ENCODE measurements at places on chromosomes 3 and 15.

DNA sequence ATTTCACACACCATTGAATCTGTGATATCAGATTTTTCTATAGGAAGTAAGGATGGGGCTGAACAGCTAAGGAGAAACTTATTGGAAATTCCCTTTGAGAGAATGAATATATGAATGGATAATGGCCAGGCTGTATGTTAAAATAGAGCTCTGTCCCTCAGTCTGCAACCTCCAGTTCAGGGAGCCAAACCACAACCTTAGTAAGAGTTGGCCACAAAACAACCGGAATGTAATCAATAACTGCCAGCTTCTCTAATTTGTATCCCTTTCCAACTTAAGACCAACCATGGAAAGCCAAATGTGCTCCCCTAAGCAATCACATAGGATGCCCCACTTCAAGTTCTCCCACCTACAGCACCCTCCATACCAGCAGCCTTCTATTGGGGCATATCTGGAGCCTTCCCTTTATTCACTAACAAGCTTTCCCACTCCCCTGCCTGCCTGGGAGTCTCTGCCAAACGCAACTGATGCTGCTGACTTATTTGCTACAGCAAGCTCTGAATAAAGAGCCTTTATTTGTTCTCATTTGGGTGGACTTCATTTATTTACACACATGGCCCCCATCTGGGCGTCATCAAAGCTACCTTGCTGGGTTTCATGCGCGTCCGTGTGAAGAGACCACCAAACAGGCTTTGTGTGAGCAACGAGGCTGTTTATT, 75.4 kb upstream of the LARS2 start:
- DNase-seq = no peak

DNA sequence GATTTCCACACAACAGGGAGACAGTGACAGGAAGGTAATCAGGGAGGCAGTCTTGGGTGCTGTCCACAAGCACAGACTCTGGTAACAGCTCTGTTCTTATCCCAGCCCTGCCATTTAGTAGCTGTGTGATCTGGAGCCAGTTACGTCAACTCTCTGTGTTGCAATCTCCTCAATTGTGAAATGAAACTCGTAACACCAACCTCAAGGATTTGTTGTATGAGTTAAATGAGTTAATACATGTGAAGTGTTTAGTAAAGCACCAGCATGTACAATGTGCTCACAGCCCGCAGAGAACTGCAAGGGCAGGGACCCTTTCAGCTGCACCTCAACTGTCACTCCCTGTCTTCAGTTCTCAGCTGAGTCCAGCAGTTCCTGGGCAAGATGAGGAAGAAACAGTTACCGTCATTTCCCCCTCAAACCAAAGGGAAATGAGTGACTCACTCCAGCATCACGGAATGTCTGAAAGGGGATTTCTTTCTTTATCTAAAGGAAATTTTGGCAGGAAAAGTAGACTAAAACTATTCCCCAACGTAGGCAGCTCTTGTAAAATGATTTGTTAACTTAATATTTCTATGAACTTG, 39.9 kb upstream of the MB21D2 start:
- peak; percentile 14 for DNase-seq

GRCh38 chr3:136959599-136959998, 1.8 kb downstream of the IL20RB start:
- no peak for DNase-seq

DNA sequence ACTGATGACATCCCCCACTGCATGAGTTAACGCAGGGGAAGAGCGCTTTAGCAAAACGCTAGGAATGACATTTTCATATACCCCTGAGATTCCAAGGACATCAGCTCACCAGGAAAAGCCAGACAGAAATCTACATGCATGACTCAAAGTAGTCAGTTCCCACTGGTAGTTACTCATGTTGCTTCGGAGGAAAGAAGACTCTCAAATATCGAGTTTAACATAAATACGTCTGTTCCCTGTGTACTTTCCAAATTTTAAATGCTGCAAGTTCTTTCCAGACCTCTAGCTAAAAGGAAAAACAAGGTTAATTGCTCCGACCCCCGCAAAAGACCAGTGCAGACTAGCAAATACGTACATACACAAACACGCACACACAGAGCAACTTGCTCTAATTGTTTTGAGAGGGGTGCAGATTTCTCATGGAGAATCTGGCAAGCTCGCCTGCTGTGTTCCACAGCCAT, 115.4 kb upstream of the PRICKLE2 start:
- no peak for DNase-seq

DNA sequence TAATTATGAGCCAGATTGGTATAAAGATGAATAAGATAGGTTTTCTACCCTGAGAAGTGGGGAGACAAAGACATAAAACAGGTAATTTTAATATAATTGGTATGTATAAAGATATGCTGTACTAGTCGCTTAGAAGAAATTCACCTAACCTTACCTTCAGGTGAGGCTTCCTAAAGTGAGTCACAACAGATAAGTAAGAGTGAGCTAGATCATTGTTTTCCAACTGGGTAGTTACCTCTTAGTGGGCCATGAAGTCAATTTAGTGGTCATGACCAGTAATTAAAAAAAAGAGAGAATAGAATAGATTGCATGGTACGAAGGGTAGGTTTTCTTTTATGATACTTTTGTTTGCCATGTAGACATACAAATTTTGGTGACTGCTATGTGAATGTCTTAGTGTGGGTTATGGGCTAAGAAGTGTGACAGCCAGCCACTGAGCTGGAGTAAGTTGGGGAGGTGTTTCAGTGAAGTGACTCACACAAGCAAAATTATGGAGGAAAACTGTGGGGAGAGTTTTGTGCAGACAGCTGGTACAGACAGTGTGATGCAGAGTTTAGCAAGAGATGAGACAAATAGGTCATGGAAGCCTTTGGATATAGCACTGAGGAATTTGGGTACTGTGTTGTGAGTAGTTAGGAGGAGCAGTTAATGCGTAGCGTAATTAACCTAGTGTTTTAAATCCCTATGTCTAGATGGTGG, 8.2 kb downstream of the TRNT1 start:
- no peak for DNase-seq

- DNase-seq = peak; percentile 81
Observed at GRCh38 chr3:46705022-46705530, 3.9 kb downstream of the TMIE start.

DNA sequence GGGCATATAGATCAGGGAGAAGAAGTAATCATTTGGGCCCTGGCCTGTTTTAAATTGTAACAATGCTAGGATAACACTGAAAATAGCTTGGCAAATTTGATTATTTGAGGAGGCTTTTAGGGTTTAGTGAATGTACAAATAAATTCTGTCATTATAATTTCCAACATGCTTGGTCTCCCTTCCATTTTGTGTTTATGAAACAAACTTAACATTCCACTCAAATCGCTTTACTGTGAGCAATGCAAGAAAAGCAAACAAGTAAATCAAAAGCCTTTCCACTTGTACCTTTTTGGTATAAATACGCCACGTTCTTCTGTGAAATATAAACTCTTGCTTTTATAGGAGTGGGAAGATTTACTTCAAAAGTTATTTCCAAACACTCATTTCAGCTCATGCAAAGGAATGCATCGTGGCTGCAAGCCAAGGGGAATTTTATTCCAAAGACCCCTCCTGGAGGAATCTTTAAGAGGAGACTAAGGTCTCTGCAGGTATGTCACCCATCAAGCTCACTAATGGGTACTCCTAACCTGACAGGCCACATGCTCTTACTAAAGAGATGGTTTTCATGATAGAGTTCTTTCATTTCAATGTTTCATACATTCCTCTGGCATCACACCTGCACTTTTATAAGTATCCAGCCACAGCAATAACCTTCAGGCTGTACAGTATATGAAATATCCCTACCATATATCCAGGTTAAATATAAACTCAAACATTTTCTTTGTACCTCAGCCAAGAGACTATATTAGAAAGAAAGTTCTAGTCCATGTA, 115.2 kb downstream of the P3H2 start:
- no peak for DNase-seq

GRCh38 chr15:74203914-74204431, 1.4 kb upstream of the STRA6 start:
- DNase-seq = no peak

GRCh38 chr3:52092271-52092660, 35.9 kb upstream of the DUSP7 start:
- no peak for DNase-seq

DNA sequence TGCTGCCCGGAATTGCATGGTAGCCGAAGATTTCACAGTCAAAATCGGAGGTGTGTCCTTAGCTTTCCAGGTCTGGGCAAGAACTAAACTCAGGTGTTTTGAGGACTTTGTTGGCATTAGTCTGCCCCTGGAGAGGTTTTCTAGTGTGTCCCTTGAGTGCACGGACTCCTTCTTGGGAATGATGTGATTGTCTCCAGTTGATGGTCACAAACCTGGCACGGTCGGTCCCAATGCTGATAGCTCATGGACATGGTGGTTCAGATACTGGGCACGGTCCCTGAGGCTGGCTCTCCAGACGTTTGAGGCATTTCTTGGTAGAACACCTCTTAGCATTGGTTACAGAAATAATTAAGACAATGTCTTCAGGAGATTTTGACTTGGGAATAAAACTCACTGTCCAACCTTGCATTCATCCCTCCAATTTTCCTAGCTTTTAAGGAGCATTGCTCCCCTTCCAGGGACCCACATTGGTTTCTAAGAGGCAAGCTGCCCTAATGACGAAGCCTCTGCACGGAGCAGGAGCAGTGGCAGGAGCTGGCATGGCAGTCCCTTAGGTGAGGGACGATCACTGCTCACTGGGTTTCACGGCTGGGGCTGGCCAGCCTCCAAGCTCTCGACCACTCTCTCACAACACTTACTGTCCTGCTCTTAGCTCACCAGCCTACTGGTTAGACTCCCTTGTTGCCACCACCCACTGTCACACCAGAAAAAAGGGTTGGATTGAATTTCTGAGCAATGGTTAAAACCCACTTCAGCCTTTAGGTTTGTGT, 68.1 kb downstream of the PGPEP1L start:
- DNase-seq = no peak

GRCh38 chr3:112471596-112472325, 27.5 kb downstream of the BTLA start:
- no peak for DNase-seq

DNA sequence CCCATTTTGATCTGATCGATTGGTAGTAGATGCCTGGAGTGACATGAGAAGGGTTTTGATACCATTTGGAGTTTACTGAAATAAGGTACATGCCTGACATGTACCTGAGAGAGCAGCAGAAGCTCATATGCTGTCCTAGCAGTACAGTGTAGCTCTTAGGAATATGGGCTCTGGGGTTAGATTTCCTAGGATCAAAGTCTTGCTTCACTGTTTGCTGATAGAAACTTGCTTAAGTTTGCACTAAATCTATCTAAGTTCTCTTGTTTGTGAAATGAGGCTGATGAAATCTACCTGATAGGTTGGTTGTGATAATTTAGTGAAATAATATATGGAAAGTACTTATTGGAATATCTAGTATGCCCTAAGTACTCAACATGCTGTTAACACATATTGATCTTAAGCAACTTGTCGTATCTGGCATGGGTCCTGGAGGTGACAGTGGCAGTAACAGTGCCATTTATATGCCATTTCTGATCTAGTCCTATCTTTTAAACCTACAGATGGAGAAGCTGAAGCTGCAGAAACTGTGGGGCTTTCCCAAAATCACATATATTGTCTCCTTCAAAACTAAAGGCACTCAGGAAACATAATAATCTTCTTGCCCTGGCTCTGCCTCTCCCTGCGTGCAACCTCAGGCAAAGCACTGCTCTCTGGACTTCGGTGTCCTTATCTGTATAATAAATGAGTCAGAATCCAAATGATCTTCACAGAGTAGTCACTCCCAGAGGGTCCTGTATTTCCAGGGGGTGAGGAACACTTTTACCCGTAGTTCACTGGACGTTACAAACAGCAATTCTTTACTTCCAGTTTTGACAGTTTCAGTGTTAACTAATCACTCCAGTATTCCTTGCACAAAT, 223.6 kb upstream of the SETMAR start:
- no peak for DNase-seq

DNA sequence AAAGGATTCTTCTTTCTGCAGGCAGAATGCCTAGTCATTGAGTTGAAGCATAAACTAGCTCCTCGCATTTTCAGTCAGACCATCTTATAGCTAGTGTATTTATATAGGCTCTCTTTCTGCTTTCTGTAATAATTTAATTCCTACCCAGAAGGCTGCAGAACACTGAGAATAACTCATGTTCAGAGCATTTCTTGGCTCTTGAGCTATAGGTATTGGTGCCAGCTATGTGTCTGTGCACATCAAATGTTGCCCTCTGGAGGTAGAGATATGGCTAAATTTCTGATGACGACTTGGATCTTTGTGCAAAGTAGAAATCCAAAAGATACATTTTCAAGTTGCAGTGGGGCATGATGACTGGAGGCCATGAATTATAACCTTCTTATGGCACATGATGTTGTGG, 336.2 kb upstream of the TPM1 start:
- no peak for DNase-seq

- DNase-seq = no peak
Observed at GRCh38 chr15:39273717-39274411, 307.0 kb upstream of the THBS1 start.

DNA sequence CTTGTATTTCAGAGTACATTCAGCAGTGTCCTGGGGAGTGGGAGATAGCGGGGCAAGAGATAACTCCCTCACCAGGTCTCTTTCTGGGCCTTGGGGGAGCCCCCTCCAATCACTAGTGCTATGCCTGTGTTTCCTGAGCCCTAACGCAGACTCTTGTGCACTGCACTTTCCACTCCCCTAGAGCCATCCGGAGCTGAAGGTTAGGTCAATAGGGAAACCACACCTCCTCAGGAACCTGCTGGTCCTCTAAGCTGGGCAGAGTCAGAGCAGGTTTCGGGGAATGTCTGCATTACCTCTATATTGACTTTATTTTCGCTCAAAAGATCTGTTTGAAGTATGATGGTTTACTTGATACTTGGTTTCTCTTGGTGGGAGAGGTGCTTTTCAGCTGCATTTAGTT, 617.0 kb upstream of the ROBO1 start:
- DNase-seq = no peak

- DNase-seq = no peak
Observed at GRCh38 chr3:127150513-127151250, 42.2 kb upstream of the PRR23E start.

- DNase-seq = no peak
Observed at GRCh38 chr3:6791161-6791560, 69.8 kb upstream of the GRM7 start.

DNA sequence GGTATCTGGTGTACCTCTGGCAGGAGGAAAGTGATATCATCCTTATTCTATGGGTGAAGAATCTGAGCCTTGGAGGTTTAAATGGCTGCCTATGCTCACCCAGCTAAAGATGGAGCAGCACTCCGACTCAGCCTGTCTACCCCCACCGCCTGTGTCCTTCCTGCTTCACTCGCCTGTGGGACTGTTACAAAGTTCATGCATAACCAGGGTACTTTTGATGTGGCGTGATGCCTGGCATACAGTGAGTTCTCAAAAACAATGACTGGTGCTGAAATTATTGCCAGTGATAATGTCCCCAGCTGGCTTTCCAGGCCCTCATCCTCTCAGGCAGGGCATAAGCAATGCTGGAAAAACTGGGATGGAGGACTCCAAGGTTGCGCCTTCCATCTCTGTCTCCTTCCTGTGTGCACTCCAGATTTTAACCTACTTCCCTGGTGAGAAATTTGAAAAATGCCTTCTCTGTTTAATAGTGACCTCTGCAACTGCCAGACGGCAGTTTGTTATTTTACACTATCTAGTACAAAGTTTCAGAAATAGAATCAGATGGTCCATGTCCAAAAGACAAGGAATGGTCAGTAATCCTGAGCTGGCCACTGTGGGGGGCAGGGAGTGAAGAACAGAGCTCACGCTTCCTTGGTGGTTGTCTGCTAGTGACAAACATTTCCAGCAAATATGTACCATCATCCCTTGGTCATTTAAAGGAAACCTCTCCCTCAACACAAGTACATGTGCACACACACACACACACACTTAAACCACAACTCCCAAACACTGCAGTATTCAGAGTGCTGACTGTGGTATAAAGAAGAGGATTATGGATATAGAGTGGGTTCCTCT, 86.5 kb upstream of the NMNAT3 start:
- no peak for DNase-seq

All from activated naive CD4-positive, alpha-beta T cell treated with anti-CD3 and anti-CD28 coated beads for 36 hours (primary cell).